ENCODE measurements at places on chromosomes 4 and X.

GRCh38 chr4:68732653-68733466 is 62.4 kb upstream of the UGT2B15 start:
- no peak for DNase-seq

- DNase-seq, result no peak
Observed at GRCh38 chrX:122046815-122047214, 999.4 kb downstream of the GLUD2 start.

- no peak for DNase-seq
Observed at GRCh38 chr4:28744066-28744465, 1883.4 kb downstream of the STIM2 start.

DNA sequence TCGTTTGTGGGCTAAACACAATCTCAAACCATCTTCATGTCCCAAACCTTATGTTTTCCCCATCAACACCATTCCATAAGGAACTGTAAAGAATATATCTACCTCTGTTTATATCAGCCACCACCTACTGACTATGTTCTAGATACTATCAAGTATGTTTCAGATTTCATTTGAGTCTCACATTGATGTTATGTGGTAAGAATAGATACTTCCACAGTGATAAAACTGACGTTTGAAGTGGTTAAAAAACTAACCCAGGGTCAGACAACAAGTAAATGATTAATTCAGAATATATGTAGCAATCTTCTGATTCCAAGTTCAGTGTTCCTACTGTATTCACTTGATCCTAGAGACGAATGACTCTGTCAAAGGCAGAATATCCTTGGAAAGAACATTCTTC is 156.8 kb upstream of the RASGEF1B start:
- no peak for DNase-seq

Measured in AG09319 (cell line).